Stimulated activated CD4-positive, alpha-beta T cell treated with anti-CD3 and anti-CD28 coated beads, Interleukin-15, amount 100 ng/mL, for 1 hour (primary cell): ENCODE measurements at places on chromosomes 3 and 15.
A peak's percentile ranks its signal among the peaks of the same experiment; 100 is the strongest.

GRCh38 chr15:90219421-90220141 is 14.2 kb downstream of the CIB1 start:
- DNase-seq: peak; percentile 19

DNA sequence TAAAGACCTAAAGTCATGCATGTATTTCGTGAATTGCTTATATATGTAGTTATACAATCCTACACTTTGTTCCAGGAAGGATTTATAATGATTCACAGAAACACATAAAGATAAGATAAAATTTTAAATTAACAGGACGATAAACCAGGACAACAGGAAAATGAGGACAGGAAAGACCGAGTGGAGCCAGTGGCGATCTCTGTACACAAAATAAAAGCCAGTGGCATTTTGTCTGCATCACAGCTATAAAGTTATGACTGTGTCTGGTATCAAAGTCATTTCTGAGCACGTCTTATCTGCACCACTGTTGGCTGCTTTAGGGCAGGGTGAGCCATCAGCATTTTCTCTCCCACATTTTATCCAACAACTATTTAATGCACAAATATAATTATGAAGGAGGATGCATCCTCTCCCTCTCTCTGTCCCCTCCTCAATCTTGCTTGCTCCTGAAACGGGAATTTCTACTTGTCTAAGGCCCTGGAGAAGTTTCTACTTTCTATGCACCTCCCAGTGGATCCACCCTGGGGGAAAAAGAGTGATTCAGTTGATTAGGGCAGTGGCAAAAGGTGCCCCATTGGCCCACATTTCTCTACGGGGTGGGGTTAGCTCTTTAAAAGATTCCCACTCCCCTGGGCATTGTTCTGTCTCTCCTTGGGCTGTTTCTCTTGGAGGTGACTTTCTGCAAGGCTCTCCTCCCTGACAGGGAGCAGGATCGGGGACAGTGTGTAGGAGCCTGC is 159.4 kb upstream of the UBE2E1 start:
- DNase-seq: no peak

DNA sequence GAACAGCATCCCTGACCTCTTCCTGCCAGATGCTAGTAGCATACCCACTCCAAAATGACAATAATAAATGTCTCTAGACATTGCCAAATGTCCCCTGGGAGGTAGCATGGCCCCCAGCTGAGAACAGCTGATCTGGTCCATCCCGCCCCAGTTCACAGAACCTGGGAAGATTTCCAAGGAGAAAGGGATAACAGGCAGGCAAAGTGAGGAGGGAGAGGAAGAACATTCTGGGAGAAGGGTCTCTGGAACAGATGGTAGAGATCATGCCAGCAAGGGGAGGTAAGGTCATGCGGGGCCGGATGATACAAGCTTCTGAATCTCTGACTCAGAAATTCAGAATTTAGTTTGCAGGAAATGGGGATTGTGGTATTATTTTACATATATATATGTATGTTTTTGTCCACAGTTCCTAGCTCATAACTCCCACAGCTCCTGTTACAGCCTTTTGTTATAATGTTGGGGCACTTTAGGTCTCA is 192.7 kb downstream of the SUCLG2 start:
- DNase-seq: no peak

DNA sequence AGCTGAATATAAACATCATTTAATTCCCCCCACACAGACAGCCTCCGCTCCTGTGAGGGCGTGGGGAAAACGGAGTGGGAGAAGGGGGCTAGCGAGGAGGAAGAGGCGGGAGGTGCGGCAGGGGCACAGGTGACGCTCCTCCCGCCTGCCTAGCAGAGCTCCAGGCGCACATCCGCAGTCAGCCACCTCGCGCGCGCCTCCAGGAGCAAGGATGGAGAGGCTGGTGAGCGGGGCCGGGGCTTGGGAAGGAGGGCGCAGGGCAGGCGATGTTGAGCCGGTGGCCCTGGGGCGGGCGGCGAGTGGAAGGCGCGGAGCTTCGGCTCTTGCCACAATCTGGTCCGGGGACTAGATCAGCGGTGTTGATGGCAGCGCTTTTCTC is at the start of gene CD200:
Gene CD200 (plus strand): TSS at position 155 of the 379 bp plus-strand sequence. CDS start 57 bp downstream, at position 212.
- DNase-seq: no peak

DNA sequence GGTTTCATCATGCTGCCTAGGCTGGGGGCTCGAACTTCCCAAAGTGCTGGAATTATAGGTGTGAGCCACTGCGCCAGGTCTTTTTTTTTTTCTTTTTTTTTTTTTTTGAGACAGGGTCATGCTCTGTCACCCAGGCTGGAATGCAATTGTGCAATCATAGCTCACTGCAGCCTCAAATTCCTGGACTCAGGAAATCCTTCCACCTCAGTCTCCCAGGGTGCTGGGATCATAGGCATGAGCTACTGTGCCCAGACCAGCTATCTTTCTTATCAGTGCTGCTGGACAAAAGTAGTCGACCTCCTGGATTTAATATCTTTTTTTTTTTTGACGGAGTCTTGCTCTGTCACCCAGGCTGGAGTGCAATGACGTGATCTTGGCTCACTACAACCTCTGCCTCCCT is 60.8 kb downstream of the TFDP2 start:
- no peak for DNase-seq
